ENCODE measurements at places on chromosomes 7 and 10.

- no peak for DNase-seq
Measured at GRCh38 chr10:59838085-59838789, 68.1 kb downstream of the CCDC6 start.

DNA sequence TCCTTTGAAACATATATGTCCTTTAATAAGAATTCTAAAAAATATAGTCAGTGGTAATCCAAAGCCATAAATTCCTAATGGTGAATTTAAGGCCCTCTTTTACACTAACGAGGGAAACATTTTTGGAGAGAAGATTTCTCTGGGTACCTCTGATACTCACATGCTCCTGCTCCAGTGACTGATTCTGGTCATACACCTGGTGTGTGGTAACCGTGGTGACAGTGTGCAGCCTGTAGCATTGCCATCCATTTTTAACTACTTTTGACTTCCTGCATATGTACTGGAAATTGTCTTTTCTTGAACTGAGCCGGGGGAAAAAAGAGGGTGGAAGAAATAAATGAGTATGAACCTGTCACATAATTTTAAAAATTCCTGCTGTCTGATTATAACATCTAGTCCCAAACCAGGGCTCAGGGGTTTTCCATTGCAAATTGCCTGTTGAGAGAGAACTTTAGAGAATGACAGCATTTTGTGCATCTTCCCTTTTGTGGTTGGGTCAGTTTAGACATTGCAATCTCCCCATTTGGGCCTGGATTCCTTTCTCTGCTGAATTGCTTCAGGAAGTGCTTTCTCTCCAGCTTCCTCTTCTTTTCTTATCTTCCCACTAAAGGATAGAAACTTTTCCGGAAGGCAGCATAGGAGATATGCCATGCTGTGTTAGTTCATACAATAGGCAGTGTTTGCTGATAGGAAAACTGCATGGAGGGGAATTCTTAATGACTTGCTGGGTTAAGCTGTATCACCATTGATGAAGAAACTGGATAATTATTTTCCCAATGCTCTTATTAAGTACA is 125.5 kb downstream of the GRM3 start:
- no peak for DNase-seq

DNA sequence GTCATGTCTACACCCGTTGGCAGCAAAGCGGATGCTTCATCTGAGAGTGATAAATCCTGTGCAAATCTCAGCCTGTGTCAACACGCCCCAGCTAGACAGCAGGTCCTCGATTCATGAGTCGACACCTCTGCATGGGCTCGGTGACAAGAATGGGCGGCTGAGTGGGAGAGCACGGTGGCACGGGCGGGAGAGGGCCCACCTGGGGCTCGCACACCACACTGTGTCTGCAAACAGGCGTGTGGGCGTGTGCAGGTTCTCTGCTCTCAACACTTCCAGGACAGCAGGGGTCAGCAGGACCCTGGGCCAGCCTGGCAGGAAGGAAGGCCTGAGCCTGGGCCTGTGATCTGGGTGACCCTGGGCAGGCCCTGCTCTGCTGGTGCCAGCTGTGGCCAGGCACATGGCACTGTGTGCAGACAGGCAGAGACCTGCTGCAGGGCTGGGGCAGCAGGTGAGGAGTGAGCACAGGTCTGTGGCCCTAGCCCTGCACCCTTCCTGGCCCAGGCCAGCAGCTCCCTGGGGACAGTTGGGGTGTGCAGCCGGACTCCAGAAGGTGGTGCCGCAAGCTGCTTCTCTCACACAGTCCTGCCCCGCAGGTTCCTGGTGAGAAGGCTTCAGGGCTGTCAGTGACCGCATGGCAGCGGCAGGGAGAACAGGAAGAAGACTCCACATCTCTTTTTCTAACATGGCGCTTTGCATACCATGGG is 216.4 kb downstream of the ELFN1 start:
- DNase-seq, result no peak

- no peak for DNase-seq
Measured at GRCh38 chr10:118820326-118821116, 65.8 kb upstream of the CACUL1 start.

DNA sequence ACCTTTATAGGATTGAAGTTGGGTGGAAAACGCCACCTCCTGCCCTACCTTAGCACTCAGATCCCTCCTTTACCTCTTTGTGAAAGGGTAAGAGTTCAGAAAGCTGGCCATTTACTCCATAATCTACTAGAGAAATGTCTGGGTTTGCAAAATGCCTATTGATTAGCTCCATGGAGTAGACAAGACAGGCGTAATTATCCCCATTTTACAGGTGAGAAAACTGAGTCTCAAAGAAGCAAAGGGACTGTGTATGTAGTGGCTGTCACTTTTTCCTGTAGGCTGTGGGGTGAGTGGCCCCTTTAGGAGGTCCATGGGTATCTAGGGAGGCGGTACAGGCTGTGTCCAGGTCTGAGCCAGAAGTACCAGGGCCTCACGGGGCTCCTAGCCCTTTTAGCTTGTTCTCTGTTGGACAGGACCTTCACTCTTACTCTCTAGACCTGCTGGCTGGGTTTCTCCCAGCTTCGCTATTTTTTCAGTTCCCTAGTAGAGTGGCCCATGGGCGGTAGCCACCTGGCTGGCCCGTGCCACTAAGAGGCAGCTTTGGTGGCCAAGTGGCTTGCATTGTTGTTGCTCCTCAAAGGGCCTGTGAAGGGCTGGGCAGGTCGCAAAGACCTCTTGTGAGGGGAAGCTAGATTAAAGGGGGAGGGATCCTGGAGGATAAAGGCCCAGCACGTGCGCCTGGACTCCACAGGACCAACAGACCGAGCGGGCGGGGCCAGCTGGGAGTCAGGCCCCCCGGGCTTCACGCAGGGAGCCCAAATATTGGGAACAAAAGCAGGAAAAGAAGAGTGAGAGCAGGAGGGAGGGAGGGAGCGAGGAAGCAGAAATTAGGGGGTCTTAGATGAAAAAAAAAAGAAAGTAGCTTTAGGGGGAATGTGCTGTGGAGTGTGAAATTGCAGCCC is 4.7 kb upstream of the PAX2 start:
- no peak for DNase-seq

GRCh38 chr10:26460736-26461135 is 22.6 kb downstream of the APBB1IP start:
- no peak for DNase-seq

- no peak for DNase-seq
Measured at GRCh38 chr10:17859492-17860156, 50.5 kb downstream of the MRC1 start.

Measured in stimulated activated CD4-positive, alpha-beta T cell treated with anti-CD3 and anti-CD28 coated beads, Interleukin-4, amount 100 ng/mL, for 4 hours (primary cell).